ENCODE measurements at places on chromosomes 6 and 20. TPM values are rescaled to one million over a fixed set of nuclear protein-coding genes. Genes with fewer than 3 reads are reported as not detected.

The DEFB125 gene
- total RNA-seq, result not detected

The EYA4 gene
- total RNA-seq, result 31.4 TPM

The NMBR gene
- total RNA-seq, result not detected

- DNase-seq, result no peak
Measured at GRCh38 chr6:155502393-155502792, 46.8 kb upstream of the NOX3 start.

DNA sequence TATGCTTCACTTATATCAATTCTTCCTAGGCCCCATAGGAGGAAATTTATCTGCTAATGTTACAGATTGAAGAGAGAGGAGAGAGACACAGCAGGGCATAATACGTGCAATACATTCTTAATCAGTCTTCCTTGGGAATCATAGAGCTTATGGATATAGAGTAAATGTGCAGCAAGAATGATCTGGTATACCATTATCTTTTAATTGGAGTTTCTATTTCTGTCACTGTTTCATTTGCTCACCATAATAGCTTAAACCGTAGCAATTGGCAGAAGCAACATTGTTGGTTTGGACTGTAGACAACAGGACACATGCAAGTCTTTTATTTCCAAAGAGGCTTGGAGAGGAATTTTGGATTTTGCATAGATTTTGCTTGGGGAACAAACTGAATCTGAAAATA lies 68.1 kb upstream of the PCSK2 start:
- no peak for DNase-seq
